CD4-positive, alpha-beta memory T cell (primary cell): ENCODE measurements at places on chromosomes 16 and 17.
A peak's percentile ranks its signal among the peaks of the same experiment; 100 is the strongest.

DNA sequence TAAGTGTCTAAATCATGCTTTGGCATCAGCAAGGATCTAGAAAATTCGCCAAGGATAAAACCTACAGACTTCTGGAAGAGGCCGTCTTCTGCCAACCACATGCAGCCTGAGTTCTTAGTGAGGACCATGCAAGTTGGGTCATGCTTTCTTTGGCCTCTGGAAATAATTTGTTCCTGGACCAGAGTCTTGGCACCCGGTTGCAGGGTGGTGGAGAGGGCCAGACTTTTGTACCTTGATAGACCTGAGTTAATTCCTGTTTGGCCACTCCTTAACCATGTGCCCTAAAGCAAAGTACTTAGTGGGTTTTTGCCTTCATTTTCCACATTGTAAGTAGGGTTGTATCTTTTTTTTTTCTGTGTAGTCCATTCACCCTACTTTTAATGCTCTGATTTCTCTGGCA is 283.4 kb upstream of the IRX5 start:
- no peak for DNase-seq

- no peak for DNase-seq
Observed at GRCh38 chr17:13135506-13135905, 117.7 kb upstream of the ELAC2 start.

DNA sequence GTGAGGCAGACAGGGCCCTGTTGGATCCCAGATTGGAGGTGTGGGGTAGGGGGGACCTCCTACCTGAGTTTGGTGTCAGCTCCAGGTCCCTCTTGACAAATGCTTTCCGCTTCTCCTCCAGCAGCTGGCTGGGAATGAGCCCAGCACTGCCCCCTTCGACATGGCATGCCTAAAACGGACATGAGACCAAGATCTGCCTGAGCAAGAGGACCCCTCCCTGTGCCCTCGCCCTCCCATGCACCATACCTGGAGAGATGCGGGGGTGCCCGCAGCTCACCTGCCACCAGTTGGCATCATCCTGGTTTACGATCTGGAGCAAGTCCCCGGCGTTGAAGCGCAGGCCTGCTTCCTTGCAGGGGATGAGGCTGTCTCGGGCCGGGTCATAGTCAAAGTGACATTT is 26.2 kb downstream of the MPP2 start:
- no peak for DNase-seq

DNA sequence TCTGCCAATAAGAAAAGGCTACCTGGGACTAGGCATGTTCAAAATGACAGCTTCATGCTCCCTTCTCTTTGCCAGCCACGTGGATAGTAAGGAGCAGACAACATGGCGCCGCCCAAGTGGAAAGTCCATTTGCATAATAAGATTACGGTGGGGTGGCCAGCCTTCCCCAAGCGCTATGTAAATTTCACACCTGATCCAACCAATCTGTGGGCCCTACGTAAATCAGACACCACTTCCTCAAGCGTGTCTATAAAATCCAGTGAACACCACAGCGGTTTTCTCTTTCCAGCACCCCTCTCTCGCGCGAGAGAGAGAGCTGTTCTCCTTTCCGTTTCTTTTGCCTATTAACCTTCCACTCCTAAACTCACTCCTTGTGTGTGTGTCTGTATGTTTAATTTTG is 140.3 kb upstream of the ERCC4 start:
- DNase-seq, result no peak

DNA sequence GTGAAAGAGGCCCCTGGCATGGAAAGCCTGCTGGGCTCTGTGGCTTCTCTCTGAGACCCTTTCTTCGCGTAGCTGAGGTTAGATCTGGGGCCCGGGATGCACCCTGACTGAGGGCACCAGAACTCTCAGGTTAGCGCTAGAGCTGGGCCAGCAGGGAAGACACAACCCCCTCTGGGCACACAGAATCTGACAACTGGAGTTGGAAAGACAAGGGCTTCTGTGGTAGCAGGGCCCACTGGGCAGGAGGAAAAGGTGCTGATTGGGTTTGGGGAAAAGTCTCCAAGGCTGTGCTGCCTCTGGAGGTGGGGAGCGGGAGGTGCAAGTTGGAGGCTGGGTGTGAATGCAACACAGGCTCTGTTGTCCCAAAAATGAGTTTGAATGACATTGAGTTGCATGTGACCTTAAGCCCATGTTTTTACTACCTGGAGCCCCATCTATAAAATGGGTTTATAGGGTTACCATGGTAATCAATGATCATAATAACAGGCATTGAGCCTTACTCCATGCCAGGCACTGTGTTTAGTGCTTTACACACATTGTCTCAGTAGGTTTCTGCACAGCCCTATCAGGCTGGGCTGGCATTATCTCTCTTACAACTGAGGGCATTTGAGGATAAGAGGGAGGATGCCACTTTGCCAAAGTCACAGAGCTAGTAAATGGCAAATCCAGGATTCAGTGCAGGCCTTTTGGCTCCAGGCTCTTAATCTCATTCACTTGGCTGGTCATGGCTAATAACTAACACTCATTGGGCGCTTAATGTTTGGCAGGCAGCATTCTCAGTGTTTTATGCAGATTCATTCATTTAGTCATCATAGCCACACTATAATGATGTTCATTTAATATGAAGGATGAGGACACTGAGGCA is 9.5 kb upstream of the IGFBP4 start:
- DNase-seq, result no peak

- no peak for DNase-seq
Observed at GRCh38 chr17:35079547-35080423, 16.3 kb upstream of the RFFL start.

DNA sequence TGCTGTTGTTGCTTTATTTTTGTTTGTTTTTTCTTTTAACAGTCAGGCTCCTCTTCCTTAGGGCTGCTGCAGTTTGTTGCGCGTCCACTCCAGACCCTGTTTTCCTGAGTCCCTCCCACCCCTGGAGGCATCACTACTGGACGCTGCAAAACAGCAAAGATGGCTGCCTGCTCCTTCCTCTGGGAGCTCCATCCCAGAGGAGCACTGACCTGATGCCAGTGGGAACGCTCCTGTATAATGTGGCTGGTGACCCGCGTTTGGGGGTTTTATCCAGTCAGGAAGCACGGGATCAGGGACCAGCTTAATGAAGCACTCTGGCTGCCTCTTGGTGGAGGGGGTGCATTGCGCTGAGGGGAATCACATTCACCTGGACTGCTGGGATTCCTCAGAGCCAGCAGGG is 1005.6 kb downstream of the CDH8 start:
- no peak for DNase-seq

- DNase-seq, result peak; percentile 75
Observed at GRCh38 chr17:44219616-44220212, at the start of gene UBTF. UBTF (minus strand) TSS chr17:44219675; CDS start chr17:44218229, 1,446 bp downstream.

- DNase-seq, result no peak
Observed at GRCh38 chr16:22326771-22327445, 29.7 kb downstream of the POLR3E start.

- no peak for DNase-seq
Observed at GRCh38 chr16:63890081-63890480, 1231.8 kb downstream of the CDH11 start.

GRCh38 chr17:1813088-1813487 is 16.6 kb downstream of the SMYD4 start:
- no peak for DNase-seq
